ENCODE measurements at places on chromosomes 12 and 14.
A peak's percentile ranks its signal among the peaks of the same experiment; 100 is the strongest.

DNA sequence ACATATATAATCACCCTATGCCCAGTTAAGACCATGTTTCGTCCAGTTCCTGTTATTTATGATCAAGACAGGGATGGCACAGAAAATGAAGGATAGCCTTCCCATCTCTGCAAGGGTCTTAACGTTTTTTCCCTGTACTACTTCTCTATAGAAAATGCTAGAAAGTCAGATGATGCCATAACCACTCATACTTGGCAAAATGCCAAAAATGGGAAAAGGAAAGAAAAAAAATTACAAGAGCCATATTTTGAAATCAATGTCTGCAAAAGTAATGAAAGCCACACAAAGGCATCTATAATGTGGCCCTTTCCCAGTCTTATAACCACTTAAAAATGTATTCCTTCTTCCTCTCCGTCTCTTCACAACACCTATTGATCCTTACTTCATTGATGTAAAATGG, 1.8 kb upstream of the MYL6B start:
- no peak for DNase-seq

DNA sequence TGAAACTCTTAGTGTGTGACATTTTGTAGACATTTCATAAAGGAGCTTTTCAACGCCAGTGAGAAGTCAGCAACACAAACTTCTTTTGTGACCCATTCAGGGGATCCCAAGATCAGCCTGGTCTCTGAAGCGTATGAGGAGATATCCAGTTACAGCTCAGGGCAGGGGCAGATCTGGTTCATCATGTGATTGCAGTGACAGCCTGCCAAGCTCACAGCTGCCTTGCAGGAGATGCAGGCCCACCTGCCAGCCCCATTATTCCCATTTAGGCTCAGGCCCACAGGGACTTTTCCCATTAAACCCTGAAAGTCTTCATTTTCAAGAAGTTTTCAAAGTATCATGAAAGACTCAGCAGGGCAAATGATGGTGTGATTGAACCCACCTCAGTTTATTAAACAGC, 38.3 kb downstream of the SRGAP1 start:
- no peak for DNase-seq

GRCh38 chr12:2194060-2194459, 141.3 kb downstream of the CACNA1C start:
- DNase-seq = no peak

- no peak for DNase-seq
Observed at GRCh38 chr14:104542871-104543830, 36.4 kb upstream of the C14orf180 start.

GRCh38 chr14:87049950-87050349, 943.0 kb downstream of the GALC start:
- no peak for DNase-seq

DNA sequence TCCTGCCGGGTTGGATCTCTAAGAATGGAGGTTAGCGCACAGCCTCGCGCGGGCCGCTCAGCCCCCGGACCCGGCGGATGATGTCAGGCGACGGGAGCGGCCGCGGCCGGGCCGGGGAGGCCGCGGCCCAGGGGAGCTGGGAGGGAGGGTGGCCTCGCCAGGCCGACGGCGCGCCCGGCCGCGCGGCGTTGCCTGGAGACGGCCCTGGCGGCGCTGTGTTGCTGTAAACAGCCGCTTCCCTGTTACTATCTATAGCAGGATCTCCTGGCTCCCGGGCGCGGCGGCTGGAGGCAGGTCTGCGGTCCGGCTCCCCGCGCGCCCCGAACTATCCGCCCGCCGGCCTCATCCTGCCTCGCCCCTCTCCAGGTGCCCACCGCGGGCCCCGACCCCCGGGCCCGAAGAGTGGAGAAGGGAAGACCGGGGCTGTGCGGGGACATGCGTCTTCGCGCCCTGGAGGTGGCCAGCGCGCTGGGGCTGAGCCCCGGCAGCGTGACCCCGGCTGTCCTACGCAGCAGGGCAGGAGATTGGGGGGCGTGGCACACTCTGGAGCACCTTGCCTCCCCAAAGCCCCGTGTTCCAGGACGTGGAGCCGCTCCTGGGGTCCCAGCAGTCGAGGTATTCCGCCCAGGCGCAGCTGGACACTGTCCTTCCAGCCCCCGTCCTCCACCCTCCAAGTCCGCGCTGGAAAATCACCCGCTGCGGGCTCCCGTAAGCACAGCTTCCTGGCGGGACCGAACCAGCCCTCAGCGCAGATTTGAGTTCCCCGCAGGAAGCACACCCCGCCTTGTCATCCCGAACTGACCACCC, 1.4 kb upstream of the FOS start:
- DNase-seq = peak; percentile 34

DNA sequence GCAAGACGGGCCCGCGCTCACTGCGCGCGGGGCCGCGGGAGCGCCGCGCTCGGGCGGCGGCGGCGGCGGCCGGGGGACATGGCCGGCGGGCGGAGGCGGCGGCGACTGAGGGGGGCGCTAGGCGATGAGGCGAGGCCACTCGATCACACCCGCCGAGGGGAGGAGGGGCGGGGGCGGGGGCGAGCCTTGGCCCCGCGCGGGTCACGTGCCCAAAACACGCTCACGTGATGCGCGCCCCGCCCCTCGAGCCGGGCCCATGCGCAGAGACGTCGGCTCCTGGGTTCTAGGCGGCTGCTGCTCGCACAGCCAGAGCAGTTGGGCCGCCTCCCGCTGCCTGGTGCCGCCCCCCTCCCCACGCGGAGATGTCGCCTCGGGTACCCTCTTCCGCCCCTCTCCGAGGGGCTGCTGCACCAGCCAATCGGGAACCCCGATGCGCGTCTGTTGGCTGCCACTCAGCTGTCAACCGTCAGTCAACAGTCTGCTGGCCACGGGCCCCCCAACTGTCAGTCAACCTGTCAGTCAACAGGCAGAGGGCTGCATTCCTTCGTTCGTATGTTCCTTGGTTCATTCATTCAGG, at the start of gene SPPL3:
TSS of gene SPPL3 (minus strand) at position 162 of the 577 bp plus-strand sequence. CDS start 491 bp downstream, outside the sequence.
- DNase-seq = peak; percentile 85

- DNase-seq = no peak
Observed at GRCh38 chr12:108641446-108642268, 8.0 kb upstream of the SELPLG start.

DNA sequence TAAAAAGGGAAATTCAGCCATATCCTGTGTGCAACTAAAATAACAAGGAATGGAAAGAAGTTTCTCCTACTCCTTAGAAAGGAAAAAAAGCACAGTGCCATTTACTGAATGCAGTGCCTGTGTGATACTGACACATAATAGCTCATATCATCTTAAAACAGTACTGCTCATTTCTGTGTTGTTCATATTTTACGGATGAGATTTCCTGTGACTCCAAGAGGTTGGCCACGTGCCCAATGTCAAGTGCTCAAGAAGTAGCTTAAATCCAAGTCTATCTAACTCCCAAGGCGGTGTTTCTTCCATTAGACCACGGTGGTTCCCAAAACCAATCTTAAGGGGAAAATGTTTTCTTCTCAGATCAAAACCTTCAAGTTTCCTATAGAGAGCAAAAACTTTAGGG, 20.0 kb downstream of the MAP3K9 start:
- DNase-seq = no peak

GRCh38 chr14:22739423-22739822, 27.1 kb upstream of the OXA1L start:
- no peak for DNase-seq

GRCh38 chr12:20490213-20490612, 121.9 kb downstream of the PDE3A start:
- no peak for DNase-seq

DNA sequence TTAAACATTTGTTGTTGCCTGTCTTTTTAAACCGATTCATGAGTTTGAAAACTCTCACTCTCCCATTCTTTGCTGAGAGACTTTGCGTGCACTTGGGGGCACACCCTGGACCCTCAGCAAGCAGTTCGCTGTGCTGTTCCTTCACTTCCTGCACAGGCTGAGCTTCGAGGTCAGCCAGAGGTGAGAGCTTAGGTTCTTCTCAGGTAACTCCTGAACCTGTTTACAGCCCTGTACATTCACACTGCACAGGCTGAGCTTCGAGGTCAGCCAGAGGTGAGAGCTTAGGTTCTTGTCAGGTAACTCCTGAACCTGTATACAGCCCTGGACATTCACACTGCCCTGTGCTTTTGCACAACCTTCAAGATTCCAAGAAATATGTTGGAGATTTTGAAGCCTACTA, 9.8 kb upstream of the CLECL1 start:
- no peak for DNase-seq

Data from stimulated activated effector memory CD8-positive, alpha-beta T cell treated with anti-CD3 and anti-CD28 coated beads, Interleukin-12 subunit alpha, Interleukin-12 subunit beta, amount 100 ng/mL, for 72 hours (primary cell).